ENCODE measurements at places on chromosomes 1 and 21. TPM values are rescaled to one million over a fixed set of nuclear protein-coding genes. Genes with fewer than 3 reads are reported as not detected.

ARMH1 gene
- 3.2 TPM for total RNA-seq

TDRD5 gene
- 0.25 TPM for total RNA-seq

NHLH1 gene
- total RNA-seq = 0.12 TPM

CASQ1 gene
- not detected for total RNA-seq

DEPDC1 gene
- total RNA-seq = 61.9 TPM

SLC25A33 gene
- total RNA-seq = 9.8 TPM

FCN3 gene
- total RNA-seq = 1.2 TPM

IGSF3 gene
- 18.6 TPM for total RNA-seq

LHX4 gene
- 0.44 TPM for total RNA-seq

CD1C gene
- total RNA-seq = not detected

All from HCT116 (cell line).